Mesothelial cell of epicardium (in vitro differentiated cells): ENCODE measurements at places on chromosomes 16 and 17.

- DNase-seq = peak; percentile 54
These were observed 662 bp upstream of the TUBB3 start for GRCh38 chr16:89922477-89922883.

GRCh38 chr16:85554889-85555718 is 58.0 kb upstream of the GSE1 start:
- no peak for DNase-seq

GRCh38 chr17:68522266-68522665 is 10.0 kb downstream of the PRKAR1A start:
- DNase-seq = no peak

GRCh38 chr17:49337884-49338283 is 24.2 kb downstream of the ZNF652 start:
- no peak for DNase-seq
